NCI-H2081 (cell line): ENCODE measurements at places on chromosomes 7 and 10.

DNA sequence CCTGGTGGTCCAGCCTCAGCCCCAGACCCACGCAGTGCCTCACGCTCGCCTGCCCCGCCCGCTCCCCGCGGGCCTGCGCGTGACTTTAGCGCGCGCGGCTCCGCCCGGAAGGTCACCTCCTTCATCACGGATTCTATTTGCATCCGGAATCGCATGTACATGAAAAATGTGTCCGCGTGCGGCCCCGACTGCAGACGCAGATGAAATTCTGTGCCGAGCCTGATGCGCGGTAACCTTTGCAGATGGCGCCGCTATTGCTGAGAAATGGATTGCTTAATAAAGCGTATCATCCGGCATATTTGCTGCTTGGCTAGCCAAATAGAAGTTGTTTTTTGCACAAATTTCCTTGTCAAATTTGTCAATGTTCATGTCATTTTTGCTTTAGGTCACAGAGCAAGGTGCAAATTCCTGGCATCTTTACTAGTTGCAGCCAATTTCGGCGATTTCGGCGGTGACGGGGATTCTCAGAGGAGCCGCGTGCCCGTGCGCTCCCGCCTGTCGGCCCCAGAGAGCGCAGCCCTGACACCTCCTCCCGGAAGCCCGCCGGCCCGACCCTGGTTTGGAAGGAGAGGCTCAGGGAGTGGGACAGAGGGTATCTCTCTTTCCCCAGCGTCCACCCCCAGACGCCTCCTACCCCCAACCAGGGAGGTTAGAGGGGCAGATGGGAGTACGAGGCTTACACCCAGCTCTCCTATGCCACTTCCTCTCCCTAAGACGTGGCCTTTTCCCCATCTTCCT, 85.9 kb upstream of the PAX2 start:
- DNase-seq, result no peak

DNA sequence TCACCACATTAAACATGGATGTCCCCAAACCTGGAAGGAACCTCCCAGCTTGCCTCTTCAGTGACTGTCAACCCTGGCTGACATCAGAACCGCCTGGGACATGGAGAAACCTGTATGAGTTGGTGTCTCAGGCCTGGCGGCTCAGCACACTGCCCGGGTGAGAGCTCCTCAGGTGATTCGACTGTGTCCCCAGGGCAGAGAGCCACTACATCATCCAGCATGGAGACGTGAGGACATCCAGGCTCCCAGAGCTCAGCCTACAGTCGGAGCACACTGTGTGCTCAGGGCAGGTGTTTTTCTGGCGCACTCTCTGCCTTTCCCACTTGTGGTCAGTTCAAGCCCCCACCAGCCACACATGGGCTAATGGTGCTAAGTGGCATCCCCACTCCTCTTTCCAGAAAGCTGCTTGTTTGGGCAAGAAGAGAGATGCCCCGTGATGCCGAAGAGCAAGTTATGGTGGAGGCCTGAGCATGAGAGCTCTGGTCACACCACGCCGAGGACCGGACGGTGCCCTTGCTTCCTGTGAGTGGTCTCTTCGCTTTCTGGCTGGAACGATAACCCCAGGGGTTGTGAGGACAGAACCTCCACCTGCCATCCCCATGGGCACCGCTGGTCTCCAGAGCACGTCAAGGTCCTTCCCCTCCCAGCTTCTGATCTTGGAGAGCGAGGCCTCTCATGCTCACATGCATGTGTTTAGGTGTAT, 38.5 kb downstream of the AMZ1 start:
- DNase-seq, result no peak

- DNase-seq, result no peak
Measured at GRCh38 chr10:8323428-8324054, 269.1 kb downstream of the GATA3 start.

- DNase-seq, result peak; percentile 43
Measured at GRCh38 chr10:70549962-70550458, 52.5 kb downstream of the PRF1 start.

- no peak for DNase-seq
Measured at GRCh38 chr10:21724020-21724589, 190.1 kb downstream of the MLLT10 start.

DNA sequence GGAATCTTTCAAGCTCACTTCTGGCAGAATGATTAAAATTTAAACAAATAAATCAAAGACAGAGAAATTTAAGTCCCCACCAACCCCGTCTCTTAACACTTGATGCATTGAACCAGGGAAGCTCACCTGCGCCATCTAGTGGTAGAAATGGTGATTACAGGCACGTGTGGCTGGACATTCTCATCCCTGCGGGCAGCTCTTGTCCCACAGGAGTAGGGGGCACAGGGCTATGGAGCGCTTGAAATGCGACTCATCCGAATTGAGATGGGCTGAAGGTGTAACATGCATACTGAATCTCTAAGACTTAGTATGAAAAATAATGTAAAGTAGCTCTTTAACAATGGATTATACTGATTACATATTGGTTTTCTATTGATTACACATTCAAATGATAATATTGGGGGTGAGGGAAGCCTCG, 24.8 kb upstream of the SLIT1 start:
- peak; percentile 56 for DNase-seq

- DNase-seq, result no peak
Measured at GRCh38 chr10:62413048-62413447, 38.9 kb downstream of the ZNF365 start.

DNA sequence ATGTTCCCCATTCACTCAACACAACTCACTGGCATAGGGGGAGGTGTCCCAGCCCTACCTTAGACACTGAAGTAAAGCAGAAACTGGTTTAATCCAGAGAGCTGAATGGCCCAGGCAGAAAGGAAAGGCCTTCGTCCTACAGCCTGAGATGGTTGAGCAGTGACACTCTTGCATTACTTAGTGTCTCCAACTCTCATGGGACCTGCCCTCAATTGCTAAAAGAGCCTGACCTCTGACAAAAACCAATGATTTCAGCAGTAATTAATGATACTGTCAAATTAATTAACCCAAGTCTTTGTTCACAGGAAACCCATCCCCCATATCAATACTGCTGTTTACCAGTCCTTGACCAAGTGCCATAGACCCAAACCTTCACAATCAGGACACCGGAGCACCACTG, 48.6 kb downstream of the ICA1 start:
- no peak for DNase-seq

DNA sequence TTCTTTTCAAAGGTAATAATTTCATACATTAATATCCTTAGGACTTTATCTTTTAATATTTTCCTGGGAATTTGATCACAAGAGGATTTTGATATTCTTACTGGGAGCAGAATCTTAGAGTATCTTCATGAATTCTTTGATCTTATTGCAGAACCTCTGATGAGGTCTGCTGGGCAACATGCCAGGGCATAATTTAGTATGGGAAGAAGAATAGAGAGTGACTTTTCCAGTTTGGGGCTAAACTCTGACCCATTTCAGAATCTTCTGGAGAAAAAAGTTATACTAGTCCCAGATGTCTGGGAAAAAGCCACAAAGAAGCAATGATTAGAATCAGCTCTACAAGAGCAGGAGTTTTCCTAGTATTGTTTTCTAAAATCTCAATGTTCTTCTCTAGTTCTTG, 28.0 kb upstream of the RSU1 start:
- no peak for DNase-seq
